ENCODE measurements at places on chromosomes 5 and 9.

DNA sequence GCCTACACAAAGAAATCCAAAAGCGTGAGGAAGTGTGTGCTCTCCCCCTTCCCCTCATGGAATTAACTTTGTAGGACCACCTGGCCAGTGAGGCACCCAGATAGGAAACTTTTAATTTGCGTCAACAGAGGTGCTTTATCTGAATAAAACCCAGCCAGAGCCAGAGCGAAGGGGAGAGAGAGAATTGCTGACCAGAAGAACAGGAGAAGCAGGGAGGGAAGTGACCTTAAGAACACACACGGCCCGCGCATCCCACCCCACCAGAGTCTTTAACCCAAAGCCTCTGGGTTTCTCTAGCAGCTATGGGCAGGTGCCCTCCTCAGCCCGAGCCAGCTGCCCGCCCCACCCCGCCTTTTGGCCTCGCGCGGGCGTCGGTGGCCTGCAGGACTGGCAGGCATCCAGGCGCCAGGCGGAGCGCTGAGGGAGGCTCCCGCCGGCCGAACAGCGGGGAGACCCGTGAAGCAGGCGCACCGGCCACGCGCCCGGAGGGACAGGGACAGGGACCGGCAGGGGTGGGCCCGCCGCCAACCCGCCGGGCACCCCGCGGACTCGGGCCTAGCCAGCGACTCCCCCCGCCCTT, 580 bp downstream of the ERAP1 start:
- no peak for DNase-seq

GRCh38 chr5:142481410-142481809, 156.6 kb upstream of the SPRY4 start:
- no peak for DNase-seq

DNA sequence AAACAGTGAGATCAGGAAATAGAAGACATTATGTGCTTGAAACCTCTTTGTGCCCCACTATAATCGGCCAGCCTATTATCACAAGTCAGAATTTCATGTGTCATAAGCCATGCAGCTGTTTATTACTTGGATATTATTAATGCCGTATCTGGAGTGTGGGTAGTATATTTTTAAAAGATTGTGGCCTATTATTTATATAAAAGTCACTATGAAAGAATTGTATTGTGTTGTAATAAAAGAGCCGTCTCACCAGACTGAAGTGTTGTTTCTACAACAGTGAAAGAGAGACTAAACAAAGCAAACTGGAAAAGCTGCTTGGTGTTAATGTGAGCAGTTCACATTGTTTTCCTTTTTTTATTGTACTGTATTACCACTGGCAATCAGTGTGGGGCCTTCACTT, 449.1 kb downstream of the PSAT1 start:
- no peak for DNase-seq

GRCh38 chr9:112042244-112042638, 132.9 kb downstream of the SUSD1 start:
- DNase-seq: no peak

GRCh38 chr9:5301544-5301943, 3.0 kb downstream of the RLN2 start:
- no peak for DNase-seq

DNA sequence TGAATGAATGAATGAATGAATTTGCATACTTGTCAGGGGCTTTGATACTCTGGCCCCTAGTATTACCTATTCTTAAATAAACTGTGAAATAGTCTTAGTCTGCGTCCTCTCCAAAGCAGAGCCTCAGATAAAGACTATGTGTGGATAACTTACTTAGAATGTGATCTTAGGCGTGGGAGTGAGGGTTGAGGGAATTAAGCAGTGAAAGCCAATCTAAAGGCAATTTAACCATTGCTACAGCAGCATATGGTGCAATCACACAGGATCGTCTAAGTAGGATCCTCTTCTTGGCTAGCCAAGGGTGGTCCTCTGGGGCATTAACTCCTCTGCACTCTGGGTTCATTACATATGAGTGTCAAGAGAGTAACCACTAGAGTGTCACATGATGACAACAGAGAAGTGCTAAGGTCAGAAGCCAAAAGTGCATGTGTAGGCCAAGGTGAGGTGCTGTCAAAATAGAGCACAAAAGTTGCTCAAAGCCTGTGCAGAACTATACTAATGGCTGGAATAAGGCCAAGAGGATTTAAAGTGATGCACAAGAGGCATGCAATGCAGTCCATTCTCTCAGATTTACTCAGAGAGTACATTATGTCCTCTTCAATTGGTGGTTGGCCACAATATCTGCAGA, 274.4 kb upstream of the SEMA6A start:
- DNase-seq: no peak

- DNase-seq: no peak
Measured at GRCh38 chr9:16661816-16662215, 208.7 kb downstream of the BNC2 start.

- DNase-seq: no peak
Measured at GRCh38 chr5:65722575-65723403, 784 bp downstream of the NLN start.

GRCh38 chr5:78162253-78162862, 132.1 kb downstream of the AP3B1 start:
- no peak for DNase-seq

GRCh38 chr5:149273237-149273636, 1.6 kb downstream of the AFAP1L1 start:
- DNase-seq: no peak

GRCh38 chr5:58411372-58411771, 48.5 kb downstream of the PLK2 start:
- DNase-seq: no peak

Measured in stimulated activated CD8-positive, alpha-beta memory T cell treated with anti-CD3 and anti-CD28 coated beads, Interleukin-12 subunit alpha, Interleukin-12 subunit beta, amount 100 ng/mL, for 1 hour (primary cell).